ENCODE measurements at places on chromosomes 16 and 17.

DNA sequence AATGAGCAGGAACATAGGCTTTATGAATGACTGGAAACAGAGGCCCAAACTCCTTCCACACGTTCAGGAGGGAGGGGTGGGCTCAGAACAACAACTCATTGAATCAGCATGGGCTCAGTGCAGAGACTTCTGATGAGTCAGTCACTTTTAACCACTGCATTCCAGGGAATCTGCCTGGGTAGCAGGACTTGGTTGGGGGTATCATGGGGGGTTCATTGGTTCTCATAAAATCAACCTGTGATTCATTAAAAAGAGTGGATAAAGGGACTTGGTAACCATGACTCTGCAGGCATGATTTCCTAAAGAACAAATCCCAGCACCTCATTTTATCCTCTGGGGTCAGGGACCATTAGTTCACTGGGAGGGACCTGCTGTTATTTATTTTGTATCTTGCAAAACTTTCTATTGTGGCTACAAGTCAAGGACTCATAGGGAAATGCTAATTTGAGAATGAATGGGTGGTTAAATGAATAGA is 13.8 kb downstream of the ITGB3 start:
- no peak for DNase-seq
- no peak overlapping the region for H3K27ac ChIP-seq
- H3K4me3 ChIP-seq, result no peak overlapping the region
- H3K4me1 ChIP-seq, result no peaks in the 10 kb centered on the region
- H3K27me3 ChIP-seq, result no peaks in the 10 kb centered on the region

DNA sequence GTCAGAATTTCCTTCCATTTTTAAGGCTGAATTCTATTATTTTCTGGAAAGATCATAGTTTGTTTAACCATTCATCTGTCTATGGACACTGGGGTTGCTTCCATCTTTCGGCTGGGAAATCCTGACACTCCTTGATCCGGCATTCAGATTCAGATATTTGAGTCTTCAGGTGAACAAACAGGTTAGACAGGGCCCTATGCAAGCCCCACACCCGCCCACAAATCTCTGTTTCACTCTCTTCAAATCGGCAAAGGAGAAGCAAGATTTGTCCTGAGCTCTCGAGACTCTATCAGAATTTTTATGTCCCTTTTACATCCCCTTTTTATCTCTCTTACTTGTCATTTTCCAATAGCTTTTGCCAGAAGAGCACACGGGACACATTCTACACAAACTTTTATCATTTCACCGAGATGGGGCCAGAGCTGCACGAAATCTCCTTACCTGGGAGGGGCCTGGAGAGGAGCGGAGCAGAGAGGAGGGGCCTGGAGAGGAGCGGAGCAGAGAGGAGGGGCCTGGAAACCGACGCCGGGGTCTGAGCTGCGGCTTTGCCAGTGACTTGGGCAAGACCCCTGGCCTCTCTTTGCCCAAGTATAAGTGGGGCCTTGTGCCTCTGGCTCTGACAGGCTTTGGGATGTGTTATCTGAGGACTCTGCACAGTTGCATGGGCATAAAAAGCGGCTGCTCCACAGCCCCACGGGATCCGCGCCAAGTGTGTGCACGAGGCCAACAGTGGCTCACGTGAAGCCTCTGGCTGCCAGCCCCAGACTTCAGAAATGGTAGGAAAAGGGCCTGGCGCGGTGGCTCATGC is 54.3 kb upstream of the RBFOX3 start:
- no peak for DNase-seq
- no peaks in the 10 kb centered on the region for H3K27me3 ChIP-seq

- no peak overlapping the region for H3K27ac ChIP-seq
- no peak for DNase-seq
- H3K4me3 ChIP-seq, result no peak overlapping the region
These were observed 150.3 kb downstream of the ASIC2 start for GRCh38 chr17:33142705-33143299.

DNA sequence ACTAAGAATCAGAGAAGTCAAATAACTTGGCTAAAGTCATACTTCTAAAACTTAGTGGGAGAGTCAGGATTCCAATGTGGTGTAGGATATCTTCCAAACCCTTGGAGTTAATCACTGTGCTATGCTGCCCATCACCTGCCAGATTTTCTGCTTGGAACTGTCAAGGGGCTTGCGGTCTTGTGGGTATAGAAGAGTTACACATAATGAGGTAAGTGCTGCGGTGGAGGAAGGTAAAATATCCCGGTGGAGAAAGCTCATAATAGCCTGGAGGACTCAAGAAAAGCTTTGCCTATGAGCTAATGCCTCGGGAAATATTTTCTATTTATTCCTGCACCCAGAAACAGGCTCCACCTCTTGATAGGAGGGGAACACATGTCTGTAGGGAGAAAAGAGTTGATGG is 195.6 kb downstream of the UTP18 start:
- H3K27me3 ChIP-seq, result no peaks in the 10 kb centered on the region
- no peaks in the 10 kb centered on the region for H3K36me3 ChIP-seq
- no peaks in the 10 kb centered on the region for H3K4me1 ChIP-seq
- no peak overlapping the region for H3K4me3 ChIP-seq
- H3K27ac ChIP-seq, result no peak overlapping the region

- no peak overlapping the region for H3K4me3 ChIP-seq
- no peaks in the 10 kb centered on the region for H3K27me3 ChIP-seq
- H3K27ac ChIP-seq, result no peak overlapping the region
- no peaks in the 10 kb centered on the region for H3K4me1 ChIP-seq
- H3K36me3 ChIP-seq, result no peaks in the 10 kb centered on the region
These were observed 398.4 kb upstream of the HSBP1 start for GRCh38 chr16:83409347-83409746.

GRCh38 chr17:81547614-81547982 is 4.6 kb downstream of the FAAP100 start:
- no peaks in the 10 kb centered on the region for H3K27me3 ChIP-seq
- H3K27ac ChIP-seq, result no peak overlapping the region
- no peak overlapping the region for H3K4me3 ChIP-seq
- peaks cover 55% of the 10 kb centered on the region for H3K36me3 ChIP-seq
- no peak for DNase-seq

DNA sequence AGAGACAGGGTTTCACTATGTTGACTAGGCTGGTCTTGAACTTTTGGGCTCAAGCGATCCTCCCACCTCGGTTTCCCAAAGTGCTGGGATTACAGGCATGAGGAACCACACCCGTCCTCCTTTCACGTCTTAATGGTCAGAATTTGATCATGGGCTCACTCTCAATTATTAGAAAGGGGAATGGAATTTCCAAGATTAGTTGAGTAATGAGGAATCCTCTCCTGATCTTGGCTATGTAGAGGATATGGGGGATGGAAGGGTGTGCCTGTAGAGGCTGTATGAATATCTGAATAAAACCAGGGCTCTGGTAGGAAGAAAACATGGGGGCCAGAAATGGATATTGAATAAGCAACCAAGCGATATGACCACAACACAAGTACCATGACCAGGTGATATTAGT is 25.9 kb upstream of the SMURF2 start:
- H3K36me3 ChIP-seq, result no peaks in the 10 kb centered on the region
- no peak for DNase-seq
- no peaks in the 10 kb centered on the region for H3K4me1 ChIP-seq
- no peak overlapping the region for H3K27ac ChIP-seq
- H3K4me3 ChIP-seq, result no peak overlapping the region

- peaks cover 6% of the 10 kb centered on the region for H3K4me1 ChIP-seq
- no peak overlapping the region for H3K4me3 ChIP-seq
- H3K27ac ChIP-seq, result no peak overlapping the region
- no peaks in the 10 kb centered on the region for H3K27me3 ChIP-seq
These were observed 3.1 kb upstream of the JPT2 start for GRCh38 chr16:1674751-1675664.

DNA sequence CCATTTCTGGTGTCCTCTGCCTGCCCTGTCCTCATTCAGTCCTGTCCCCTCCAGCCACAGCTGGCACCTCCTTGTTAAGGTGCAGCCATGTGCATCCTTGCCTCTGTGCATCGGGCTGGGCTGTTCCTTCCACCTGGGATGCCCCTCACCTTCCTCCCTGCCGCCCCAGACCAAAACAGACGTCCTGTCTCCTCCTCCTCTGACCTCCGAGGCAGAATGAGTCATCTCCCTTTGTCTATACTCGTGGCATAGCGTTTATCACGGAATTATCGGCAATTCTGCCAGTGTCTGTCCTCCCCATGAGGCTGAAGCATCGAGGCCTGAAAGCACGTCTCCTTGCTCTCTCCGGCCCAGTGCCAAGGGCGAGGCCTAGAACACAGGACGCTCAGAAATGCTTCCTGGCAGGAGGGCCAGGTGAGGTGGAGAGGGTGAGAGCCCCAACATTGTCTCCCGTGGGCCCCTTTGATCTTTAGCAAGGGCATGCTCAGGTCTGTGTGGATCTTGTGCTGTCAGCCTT is 4.6 kb downstream of the RAI1 start:
- no peak overlapping the region for H3K4me3 ChIP-seq
- no peak for DNase-seq

- no peaks in the 10 kb centered on the region for H3K27me3 ChIP-seq
- DNase-seq, result no peak
- peaks cover 13% of the 10 kb centered on the region for H3K4me1 ChIP-seq
- no peaks in the 10 kb centered on the region for H3K36me3 ChIP-seq
These were observed 2.2 kb downstream of the CRISPLD2 start for GRCh38 chr16:84821728-84822689.

- no peak overlapping the region for H3K4me3 ChIP-seq
- no peaks in the 10 kb centered on the region for H3K4me1 ChIP-seq
- DNase-seq, result no peak
- H3K27me3 ChIP-seq, result no peaks in the 10 kb centered on the region
These were observed 24.0 kb upstream of the CDC42EP4 start for GRCh38 chr17:73335591-73336407.

GRCh38 chr17:55540414-55541091 is 29.3 kb upstream of the SMIM36 start:
- DNase-seq, result no peak
- no peak overlapping the region for H3K4me3 ChIP-seq
- H3K27ac ChIP-seq, result no peak overlapping the region
- no peaks in the 10 kb centered on the region for H3K4me1 ChIP-seq
- no peaks in the 10 kb centered on the region for H3K27me3 ChIP-seq

DNA sequence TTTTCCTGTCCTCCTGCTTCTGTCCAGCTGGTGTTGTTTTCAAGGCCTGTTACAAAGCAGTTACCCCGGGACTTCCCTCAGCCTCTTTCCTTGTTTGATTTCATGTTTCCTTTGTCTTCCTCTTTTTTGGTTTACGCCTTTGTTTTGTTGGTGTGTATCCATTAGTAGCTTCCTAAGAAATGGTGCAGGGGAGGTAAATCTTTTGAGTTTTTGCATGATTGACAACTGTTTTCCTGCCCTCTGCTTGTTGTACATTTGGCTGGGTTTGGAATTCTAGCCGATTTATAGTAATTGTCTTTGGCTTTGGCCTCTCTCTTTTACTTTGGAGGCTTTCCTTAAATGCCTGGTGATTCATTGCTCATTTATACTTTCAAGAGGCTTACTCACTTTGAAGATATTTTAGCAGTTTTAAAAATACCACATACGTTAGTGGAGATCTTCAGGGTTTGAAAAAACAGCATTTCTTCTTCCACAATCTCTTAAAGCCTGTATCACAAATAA is 32.8 kb downstream of the DNAH2 start:
- no peak for DNase-seq
- no peaks in the 10 kb centered on the region for H3K4me1 ChIP-seq
- no peak overlapping the region for H3K4me3 ChIP-seq
- H3K27ac ChIP-seq, result no peak overlapping the region
- H3K36me3 ChIP-seq, result no peaks in the 10 kb centered on the region
- no peaks in the 10 kb centered on the region for H3K27me3 ChIP-seq

DNA sequence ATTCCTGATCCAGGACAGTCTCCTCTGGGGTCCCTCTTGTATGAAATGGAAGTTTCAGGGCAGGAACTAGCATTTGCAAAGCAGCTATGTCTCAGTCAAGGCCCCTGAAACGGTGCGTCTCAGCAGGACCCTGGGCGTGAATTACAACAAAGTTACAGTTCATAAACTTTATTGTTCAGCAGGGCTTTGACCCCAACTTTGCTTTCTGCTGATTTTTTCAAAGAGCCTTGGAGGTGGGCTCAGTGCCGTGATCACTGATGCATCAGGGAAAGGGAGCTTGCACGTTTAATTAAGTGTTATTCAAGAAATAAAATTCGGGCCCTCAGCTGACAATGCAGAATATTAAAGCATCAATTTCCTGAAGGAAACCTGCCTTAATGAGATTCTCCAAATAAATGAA is 260.1 kb upstream of the C16orf82 start:
- no peak for DNase-seq
- no peak overlapping the region for H3K4me3 ChIP-seq
- no peaks in the 10 kb centered on the region for H3K4me1 ChIP-seq
- H3K27ac ChIP-seq, result no peak overlapping the region
- no peaks in the 10 kb centered on the region for H3K36me3 ChIP-seq

- H3K4me1 ChIP-seq, result no peaks in the 10 kb centered on the region
- no peak overlapping the region for H3K27ac ChIP-seq
These were observed 778.1 kb upstream of the SOX9 start for GRCh38 chr17:71342737-71343136.

DNA sequence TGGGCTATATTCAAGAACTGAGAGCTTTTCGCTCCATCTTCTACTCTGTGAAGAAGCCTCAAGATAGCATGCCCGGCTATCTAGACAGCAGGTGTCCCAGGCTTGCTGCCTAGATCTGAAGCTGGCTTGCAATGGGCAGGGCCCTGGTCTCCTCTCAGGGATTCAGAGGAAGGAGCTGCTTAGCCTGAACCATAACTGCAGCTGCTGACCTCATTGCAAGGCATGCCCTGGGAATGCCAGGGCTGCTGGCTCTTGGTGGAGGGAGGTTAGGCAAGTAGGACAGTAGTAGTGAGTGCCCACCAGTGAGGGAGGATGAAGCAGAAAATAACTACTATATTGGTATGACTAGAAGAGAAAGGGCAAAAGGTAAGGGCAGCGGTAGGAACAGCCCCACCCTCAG is 21.3 kb upstream of the SLC35B1 start:
- H3K27me3 ChIP-seq, result no peaks in the 10 kb centered on the region
- peaks cover 3% of the 10 kb centered on the region for H3K4me1 ChIP-seq
- H3K36me3 ChIP-seq, result peaks cover 53% of the 10 kb centered on the region
- H3K4me3 ChIP-seq, result no peak overlapping the region
- no peak overlapping the region for H3K27ac ChIP-seq

DNA sequence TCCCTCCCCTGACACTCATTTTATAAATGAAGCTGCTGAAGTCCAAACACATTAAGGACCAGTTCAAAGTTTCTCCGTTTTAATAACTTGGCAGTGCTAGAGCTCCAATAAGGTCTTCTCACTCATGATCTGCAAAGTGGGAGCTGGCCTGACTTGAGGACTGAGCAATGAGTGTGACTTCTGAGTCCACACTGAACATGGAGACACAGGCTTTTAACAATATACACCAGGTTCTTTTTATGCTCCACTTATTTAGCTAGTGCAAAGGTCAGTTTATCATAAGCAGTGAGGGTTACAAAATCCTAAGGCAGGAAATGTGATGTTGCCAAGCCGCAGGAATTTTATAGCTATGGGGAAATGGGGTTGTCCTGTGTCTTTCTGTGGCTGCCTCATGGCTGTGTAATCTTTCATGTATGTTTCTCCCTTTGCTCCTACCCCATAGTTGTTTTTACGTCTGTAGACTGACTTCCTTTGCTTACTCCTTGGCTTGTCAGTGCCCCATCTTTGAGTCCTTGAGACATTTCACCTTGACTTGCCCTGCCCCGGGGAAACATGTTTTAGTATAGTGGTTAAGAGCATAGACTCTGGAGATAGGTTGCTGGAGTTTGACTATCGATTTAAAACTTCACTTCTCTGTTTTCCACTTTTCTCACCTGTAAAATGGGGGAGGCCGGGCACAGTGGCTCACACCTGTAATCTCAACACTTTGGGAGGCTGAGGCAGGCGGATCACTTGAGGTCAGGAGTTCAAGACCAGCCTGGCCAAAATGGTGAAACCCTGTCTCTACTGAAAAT is 12.2 kb upstream of the MMD start:
- H3K4me1 ChIP-seq, result no peaks in the 10 kb centered on the region
- no peaks in the 10 kb centered on the region for H3K27me3 ChIP-seq
- no peak overlapping the region for H3K4me3 ChIP-seq
- H3K27ac ChIP-seq, result no peak overlapping the region

Measured in effector memory CD4-positive, alpha-beta T cell (primary cell).